ENCODE measurements at places on chromosomes 11 and 22.
A peak's percentile ranks its signal among the peaks of the same experiment; 100 is the strongest.

GRCh38 chr11:28049338-28050216 lies 58.4 kb downstream of the KIF18A start:
- DNase-seq, result no peak

- DNase-seq, result no peak
Observed at GRCh38 chr11:5289696-5290095, 12.1 kb downstream of the OR51B4 start.

DNA sequence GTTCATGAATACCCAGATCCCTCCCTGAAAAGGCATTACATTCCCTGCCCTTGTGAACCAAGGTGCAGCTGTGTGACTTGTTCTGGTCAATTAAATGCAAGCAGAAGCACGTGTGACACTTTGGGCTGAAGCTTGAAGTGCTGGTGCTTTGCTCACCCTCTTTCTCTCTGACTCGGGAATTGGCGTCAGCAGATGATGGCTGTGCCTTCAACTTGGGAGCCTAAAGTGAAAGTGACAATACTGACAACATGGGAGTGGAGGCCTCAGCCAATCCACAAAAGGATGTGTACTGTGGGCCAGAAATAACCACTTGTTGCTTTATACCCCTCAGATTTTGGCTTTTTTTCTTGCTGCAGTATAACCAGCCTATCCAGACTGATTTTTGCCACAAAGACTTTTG lies 148.3 kb upstream of the THY1 start:
- peak; percentile 93 for DNase-seq

GRCh38 chr22:49037701-49038245 lies 789.9 kb downstream of the BRD1 start:
- DNase-seq, result no peak

GRCh38 chr11:106937111-106937510 lies 81.2 kb downstream of the GUCY1A2 start:
- DNase-seq, result no peak

DNA sequence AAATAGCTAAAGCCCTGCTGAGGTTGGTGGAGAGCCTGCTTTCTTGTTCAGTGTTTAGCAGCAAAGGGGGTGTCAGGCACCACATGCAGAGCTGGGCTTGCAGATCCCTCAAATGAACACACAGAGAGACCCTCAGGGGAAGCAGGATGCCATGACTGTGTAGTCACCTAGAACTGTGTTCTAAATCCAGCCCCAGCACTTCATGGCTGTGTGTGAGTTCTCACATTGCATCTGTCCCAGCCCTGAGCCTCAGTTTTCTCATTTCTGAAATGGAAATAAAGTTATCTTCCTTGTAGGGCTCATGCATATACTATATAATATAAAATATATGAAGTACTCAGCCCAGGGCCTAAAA lies 47.1 kb downstream of the CWC15 start:
- no peak for DNase-seq

- DNase-seq, result no peak
Observed at GRCh38 chr22:17724678-17725499, 49.4 kb downstream of the BID start.

- no peak for DNase-seq
Observed at GRCh38 chr11:70033711-70034070, 44.4 kb upstream of the ANO1 start.

DNA sequence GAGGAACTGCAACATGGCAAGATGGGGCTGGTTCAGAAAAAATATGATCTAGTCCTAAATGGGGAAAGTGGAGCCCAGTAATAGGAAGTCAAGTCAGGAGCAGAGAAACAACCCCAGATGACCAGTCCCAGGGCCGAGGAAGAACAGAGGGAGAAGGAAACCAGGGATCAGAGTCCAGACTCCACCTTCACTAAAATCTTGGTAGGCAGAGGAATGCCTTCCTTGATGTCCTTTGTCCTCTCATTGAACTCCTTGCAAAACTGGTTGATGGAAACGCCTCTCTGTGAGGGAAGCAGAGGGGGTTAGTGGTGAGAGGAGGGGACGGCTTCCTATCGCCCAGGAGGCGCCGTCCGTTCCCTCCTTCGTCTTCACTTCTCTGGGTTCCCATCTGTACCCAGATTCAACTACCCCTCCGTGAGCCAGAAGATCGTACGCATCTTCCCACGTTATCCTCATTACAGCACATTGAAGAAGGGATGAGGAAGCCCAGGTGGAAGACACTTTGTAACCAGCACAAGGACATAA lies 607 bp downstream of the MRPL11 start:
- no peak for DNase-seq

DNA sequence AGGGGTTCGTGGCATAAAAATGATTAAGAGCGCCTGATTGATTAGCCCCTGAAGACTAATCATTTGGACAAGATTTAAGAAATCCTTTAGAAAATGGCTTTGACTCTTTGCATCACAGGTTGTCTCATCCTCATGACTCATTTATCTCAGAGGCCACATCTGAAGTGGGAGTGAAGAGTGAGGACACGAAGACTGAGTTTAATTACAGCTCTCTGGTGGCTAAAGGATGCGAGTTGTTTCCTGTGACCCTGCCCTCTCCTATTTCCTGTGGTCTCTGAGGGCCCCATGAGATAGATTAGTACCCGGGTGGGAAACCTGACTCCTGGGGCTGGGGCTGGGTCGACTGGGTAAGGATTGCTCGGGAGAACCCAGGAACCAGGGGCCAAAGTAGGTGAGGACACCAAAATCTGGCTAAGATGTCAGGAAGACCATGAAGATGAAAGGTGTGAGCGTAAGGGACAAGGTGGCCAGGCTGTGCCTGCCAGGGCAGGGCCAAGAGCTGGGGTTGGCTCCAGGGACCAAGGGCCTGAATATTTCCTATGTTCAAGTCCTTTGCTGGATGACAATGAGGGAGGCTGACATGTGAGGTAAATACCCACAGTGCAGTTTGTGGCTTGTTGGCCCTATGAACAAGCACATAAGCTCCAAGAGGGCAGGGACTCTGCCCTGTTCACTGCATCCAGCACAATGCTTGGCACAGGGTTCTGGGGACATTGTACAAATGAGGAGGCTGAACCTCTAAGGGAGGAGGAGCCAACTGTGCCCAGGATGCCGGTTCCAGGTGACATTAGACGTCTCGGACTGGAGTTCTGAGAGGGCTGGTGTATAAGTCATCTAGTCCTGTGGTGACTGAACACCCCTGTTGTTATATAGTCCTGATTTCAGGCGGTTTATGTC lies 3.6 kb downstream of the OTOG start:
- no peak for DNase-seq

All from DMS79 (cell line).